ENCODE measurements at places on chromosomes 7 and 10.

GRCh38 chr10:61870526-61870895 lies 31.0 kb upstream of the ARID5B start:
- DNase-seq: no peak

DNA sequence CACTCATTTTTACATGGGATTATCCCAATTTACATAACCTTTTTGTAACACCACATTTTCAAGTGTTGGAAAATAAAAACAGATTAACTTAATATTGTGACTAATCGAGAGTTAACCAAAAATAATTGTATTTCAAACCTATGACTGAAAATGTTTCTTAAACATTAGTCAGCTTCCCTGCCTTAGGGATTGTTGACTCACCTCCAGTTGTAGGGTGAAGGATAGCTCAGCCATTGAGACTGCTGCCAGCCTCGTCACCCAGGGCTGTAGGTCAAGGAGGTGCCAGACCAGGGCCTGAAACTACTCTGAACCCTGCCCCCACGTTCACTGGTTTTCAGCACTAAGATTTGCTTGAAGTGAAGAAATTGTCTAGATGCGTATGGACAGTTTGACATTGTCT lies 351.2 kb downstream of the GFRA1 start:
- DNase-seq: no peak

GRCh38 chr7:47561715-47562446 lies 20.0 kb downstream of the TNS3 start:
- no peak for DNase-seq

GRCh38 chr7:14504134-14504533 lies 398.4 kb downstream of the DGKB start:
- DNase-seq: no peak

- DNase-seq: no peak
Measured at GRCh38 chr7:76430836-76431235, 6.1 kb downstream of the ZP3 start.

GRCh38 chr7:11817111-11817740 lies 14.8 kb downstream of the THSD7A start:
- DNase-seq: no peak

DNA sequence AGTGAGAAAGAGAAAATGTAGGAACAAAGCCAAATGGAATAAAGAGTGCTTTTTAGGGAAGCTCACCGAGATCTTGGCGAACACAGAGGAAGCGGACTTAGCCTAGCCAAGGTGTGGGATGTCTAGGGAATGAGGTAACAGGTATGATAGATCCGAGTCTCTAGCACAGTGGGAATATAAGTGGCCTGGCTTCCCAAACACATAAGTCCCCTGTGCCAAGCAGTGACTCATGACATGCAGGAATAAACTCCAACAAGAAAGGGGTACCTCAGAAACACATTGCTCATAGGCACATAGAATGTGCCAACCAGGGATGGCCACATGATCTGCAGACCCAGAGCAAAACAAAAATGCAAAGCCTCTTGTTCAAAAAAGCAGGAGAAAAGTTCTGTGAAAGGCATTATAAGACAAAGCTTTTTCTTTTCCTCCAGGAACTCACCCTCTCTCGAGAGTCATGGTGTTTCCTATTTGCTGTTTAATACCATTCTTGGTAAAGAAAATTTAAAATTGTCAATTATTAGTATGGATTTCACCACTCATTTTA lies 542.5 kb downstream of the GATA3 start:
- DNase-seq: no peak
